ENCODE measurements at places on chromosomes 3 and 15.

DNA sequence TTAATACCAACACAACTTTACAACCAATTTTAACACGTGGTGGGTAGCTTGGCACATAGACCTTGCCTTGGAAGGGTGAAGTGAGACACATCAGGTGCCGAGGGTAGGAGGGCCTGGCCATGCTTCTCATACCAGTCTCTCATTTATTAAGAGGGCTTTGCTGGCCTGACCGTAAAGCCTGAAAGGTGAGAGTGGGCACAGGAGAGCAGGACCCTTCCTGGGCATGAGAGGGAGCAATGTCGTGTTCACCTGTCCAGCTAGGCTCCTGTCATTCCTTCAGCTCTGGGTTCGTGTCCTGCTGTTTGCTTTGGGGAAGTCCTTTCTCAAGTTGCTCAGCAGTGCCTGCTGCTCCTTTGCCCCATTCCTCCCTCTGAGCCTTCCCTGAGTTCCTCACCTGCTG, 294.4 kb downstream of the EPHB1 start:
- no peak for DNase-seq

- DNase-seq = no peak
These were observed 45.2 kb downstream of the GASK1A start for GRCh38 chr3:43024181-43024885.

DNA sequence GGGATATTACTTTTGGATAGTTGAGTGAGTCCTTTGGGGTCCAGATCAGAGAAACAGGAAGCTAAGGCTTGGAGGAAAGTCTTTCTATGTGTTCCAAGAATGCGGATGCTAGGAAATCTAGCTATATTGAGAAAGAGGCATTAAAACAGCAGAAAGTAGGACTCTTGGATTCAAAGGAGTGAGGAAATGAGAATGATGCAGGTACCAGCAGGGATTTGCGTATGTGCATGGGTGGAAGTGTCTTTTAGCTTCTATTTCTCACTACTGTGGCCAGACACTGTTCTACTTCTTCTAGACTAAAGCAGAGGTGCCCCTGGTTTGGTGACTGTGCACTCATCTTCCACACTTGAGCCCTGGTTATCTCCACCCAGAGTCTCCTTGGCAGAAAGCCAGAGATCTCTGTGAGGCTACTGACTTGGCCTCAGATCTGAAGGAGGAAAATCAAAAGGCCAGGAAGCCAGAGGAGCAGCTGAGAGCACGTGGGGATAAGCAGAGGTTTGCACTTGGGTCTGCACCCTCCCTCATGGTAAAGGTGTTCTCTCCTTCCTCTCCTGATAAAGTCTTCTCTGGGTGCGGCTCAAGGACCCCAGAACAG, 44.3 kb downstream of the ATP2B2 start:
- no peak for DNase-seq

DNA sequence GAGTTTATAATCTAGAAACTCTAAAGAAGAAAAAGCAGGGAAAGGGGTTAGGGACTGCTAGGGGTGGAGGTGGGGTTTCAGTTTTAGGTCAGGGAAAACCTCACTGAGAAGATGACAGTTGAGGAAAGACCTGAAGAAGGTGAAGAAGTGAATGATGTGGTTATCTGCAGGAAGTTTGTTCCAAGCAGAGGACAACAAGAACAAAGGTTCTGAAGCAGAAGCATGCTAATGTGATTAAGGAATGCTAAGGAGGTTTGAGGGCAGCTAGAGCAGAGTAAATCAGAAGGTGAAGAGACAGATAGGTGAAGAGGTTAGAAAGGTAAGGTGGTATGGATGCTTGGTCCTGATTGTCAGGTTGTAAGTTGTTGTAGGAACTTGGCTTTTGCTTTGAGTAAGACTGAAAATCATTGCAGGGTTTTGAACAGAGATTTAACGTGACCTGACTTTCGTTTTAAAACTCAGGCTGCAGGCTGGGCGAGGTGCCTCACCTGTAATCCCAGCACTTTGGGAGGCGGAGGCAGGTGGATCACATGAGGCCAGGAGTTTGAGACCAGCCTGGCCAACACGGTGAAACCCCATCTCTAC, 8.6 kb downstream of the OXSR1 start:
- no peak for DNase-seq

DNA sequence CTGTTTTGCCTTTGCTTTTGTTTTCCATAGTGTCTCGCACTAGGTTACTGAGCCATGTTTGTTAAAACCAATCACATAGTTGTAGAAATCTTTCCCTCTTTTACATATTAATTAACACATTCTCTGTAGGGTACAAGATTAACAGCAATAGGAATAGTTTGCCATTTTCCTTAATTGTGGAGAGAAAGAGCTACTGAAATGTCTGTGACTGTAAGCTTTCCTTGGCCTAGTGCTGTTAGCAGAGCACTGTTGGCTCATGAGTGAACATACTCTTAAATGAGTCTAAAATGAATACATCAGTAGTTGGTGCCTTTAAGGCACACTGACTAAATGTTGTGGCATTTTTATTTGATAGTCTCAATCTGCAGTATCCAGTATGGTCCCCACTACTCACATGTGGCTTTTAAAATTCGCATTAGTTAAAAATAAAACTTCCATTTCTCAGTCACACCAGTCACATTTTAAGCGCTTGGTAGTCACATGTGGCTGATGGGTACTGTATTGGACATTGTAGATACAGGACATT, 28.2 kb downstream of the CHD2 start:
- no peak for DNase-seq

- DNase-seq = no peak
These were observed 104.8 kb downstream of the PLCH1 start for GRCh38 chr3:155640098-155640497.

DNA sequence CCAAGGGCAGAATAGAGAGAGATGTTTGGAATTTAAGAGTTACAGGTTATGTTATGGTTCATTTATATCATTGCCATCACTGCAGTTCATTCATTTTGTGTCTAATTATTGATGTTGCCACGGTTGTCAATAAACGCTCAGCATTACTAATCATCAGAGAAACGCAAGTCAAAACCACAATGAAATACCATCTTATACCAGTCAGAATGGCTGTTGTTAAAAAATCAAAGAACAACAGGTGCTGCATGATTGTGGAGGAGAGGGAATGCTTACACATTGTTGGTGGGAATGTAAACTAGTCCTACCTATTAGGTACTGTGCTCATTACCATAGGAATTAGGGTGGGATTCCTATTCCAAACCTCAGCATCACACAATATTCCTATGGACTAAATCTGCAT, 350.5 kb downstream of the TIGIT start:
- DNase-seq = no peak

DNA sequence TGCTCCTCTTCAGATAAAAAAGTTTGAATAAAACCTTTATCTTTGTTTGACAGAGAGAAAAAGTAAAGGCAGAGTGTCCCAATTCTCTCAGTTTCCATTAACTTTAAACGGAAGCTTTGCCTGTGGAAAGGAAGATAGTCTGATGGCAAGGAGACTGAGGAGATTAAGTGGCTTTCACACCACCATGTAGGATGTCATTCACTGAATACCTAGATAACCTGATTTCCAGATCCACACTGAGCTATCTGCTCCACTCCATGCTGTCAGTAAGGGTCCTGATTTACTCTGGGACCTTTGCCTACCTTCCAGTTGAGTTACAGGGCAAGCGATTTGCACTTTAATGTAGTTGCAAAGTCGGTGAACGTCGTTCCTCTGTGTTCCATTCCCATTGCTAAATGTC, 233.4 kb upstream of the TBL1XR1 start:
- DNase-seq = no peak

DNA sequence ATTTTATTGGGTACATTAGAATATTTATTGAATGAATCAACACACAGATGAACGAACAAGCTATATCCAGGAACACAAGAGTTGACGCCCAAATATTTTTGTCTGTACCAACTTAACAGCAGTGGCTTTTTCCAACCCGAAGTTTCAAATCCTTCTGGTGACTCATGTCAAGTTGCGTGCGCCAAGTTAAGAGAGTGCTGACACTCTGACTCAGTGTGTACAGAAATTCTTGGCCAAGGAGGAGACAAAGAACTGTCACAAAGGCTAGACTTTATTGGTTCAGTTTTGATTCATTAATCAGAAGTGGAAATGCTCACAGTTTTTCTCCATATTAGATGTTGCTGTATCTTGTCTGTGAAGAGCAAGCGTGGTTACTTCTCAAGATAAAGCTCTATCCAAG, 59.6 kb upstream of the TSC22D2 start:
- no peak for DNase-seq

GRCh38 chr3:39907981-39908380, 98.6 kb downstream of the MYRIP start:
- no peak for DNase-seq

DNA sequence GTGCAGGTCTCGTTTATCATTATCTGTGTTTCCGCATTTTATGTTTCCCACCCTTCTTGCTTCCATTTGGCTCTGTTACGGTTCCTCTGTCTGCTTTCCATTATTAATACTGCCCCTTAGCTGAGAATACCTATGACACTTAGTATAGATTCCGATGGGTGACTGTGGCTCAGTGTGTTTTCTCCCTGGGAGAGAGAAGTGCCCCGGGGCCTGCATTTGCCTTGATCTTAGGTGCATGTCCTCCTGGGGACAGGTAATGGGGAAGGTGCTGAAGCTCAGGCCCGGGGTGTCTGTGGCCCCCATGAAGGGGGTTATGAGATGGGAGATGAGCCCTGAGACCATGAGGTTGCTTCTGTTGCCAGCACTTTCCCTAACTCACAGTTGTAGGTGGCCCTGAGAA, 43.4 kb upstream of the PCSK6 start:
- DNase-seq = no peak

- no peak for DNase-seq
These were observed 213.0 kb downstream of the MEIS2 start for GRCh38 chr15:36887214-36887961.

DNA sequence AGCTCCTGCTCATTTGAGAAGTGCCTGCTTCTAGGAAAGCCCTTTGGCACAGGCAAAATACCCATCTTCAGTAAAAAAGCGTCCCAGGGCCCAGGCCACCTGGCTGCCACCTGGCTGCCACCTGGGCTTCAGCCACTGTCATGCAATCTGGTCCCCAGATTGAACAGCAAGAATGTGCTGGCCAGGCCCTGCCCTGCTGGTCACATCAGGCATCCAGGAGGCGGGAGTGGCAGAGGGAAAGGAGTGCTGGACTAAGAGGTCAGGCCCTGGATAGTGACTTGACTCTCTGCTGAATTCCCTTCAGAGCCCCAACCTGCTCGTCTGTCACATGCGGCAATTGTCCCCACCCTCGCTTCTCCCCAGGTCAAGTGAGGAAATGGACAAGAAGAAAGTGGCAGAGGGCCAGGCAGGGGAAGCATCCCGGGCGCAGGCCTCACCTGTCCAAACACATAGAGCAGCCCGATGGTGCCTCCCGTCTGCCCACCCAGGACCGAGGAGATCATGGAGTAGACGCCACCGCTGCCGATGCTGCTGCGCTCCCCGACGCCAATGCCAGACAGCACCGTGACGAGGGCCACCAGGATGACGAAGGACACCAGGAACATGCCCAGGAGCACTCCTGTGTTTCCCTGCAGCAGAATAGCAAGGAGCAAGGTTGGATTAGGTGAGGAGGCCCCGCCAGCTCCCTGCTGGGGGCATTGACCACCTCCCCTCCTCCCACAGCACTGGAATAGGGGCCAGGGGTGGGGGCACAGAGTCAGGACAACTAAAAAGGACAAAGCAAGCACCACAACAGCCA, 25.5 kb downstream of the SLC12A8 start:
- DNase-seq = no peak

DNA sequence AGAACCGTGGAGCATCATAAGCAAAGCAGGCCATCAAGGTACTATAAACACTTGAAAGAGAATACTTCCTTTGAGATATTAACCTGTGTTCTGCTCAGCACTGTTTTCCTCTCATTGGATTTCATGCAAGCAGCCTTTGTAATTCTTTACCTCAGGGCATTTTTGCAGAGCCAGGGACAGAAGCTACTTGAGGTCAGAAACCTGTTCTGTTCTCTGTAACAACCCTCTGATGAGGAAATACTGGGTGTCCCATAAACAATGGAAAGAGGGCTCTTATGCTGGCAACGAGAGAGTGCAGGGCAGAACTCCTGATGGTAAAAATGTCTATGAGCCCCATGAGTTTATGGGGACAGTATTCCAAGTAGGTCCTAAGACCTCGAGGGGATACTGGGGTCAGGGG, 66.0 kb downstream of the DCLK3 start:
- DNase-seq = no peak

- no peak for DNase-seq
These were observed 30.3 kb upstream of the SETD2 start for GRCh38 chr3:47193871-47194859.

DNA sequence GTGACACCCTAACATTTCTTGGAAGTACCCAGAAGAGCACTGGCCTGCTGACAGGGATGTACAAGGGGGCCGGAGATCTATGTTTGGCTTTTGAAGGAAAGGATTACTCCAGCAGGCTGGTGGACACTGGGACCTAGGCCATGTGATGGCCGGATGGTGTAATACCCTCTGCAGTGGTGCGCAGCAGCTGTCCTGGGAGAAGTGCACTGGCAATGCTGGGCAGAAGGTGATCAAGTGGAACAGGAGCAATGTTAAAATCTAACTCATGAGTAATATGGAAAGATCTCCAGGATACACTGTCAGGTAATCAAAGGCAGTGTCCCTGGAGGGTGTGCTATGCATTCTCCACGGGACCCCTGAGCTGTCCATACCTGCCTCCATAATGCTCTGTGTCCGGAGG, 71.2 kb upstream of the POMGNT2 start:
- no peak for DNase-seq

DNA sequence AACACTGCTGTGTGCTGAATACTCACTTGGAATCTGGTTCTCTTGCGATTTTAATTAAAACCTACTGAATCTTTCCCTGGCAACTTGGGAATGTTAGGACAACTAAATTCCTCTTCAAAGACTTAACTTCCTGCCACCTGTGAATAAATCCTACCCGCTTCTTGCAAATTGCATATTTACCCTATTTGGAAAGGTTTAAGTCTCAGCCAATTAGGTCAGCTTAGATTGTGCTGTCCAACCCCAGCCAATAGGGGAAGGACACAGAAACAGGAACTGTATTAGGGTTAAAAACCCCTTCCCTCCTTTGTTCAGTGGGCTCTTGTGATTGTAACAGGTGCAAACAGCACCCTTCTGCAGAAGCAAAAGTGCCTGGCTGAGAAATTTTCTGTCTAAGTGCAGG, 38.6 kb upstream of the FSTL1 start:
- DNase-seq = no peak

DNA sequence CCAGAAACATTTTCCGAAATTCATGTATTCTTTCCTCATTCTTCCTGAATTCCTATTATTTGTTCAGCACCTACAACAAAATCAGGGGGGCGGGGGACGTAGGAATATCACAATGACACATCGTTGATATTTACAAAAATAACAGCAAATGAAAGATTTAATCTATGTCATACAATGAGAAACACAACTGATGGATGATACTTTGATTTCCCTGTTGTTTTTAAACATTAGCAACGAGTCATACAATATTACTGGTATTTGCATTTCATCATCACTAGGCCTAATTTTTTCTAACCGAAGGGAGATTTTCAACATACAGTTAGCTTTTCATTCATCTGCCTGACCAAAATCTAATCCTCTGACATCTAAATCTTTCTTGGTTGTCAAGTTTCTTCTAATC, 45.3 kb upstream of the INO80 start:
- DNase-seq = no peak

All from activated CD8-positive, alpha-beta memory T cell treated with anti-CD3 and anti-CD28 coated beads for 4 hours (primary cell).